ENCODE measurements at places on chromosomes 2 and 18.

- no peak for DNase-seq
- no peak overlapping the region for H3K4me3 ChIP-seq
- H3K27ac ChIP-seq: no peak overlapping the region
- no peaks in the 10 kb centered on the region for H3K27me3 ChIP-seq
- H3K36me3 ChIP-seq: no peaks in the 10 kb centered on the region
These were observed 104.9 kb downstream of the MYO3B start for GRCh38 chr2:170282851-170283250.

- DNase-seq: no peak
- no peaks in the 10 kb centered on the region for H3K4me1 ChIP-seq
- no peaks in the 10 kb centered on the region for H3K27me3 ChIP-seq
- no peaks in the 10 kb centered on the region for H3K36me3 ChIP-seq
- no peak overlapping the region for H3K27ac ChIP-seq
- H3K4me3 ChIP-seq: no peak overlapping the region
These were observed 29.2 kb upstream of the UXS1 start for GRCh38 chr2:106223347-106223746.

DNA sequence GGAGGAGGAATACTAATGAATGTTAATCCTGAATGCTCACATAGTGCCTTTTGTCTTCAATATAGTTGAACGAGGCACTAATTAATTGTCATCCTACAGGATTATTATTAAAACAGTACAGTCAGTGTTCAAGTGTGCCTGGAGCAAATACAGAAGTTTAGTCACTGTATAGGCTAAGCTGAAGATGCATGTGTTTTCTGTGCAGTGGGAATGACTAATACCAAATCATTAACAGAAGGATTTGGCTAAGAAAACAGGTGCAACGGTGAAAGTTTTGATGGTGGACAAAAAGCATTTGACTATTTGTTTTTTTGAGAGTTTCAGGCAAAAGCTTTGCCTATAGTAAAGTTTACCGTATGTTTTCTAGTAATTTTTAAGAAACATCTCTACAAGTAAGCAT is 62.8 kb downstream of the DCC start:
- no peaks in the 10 kb centered on the region for H3K36me3 ChIP-seq
- H3K27ac ChIP-seq: no peak overlapping the region
- H3K27me3 ChIP-seq: no peaks in the 10 kb centered on the region
- no peak overlapping the region for H3K4me3 ChIP-seq
- no peaks in the 10 kb centered on the region for H3K4me1 ChIP-seq

DNA sequence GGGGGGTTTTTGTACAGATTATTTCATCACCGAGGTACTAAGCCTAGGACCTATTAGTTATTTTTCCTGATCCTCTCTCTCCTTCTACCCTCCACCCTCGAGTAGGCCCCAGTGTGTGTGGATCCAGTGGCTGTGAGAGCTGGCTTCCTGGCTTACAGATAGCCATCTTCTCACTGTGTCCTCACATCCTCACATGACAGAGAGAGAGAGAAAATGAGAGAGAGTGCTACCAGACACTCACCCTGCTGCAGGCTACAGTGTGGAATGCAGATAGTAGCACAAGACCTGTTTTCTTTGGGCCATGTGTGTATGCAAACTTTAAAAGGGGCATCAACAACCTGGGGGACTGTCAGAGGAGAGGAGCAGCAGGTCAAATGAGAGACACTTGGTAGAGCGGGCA is 9.5 kb downstream of the KCNK3 start:
- H3K4me3 ChIP-seq: no peak overlapping the region
- H3K4me1 ChIP-seq: peaks cover 17% of the 10 kb centered on the region
- H3K27ac ChIP-seq: no peak overlapping the region
- no peak for DNase-seq
- H3K27me3 ChIP-seq: no peaks in the 10 kb centered on the region

GRCh38 chr2:241099246-241099645 is 2.8 kb downstream of the MTERF4 start:
- no peak overlapping the region for H3K27ac ChIP-seq
- no peaks in the 10 kb centered on the region for H3K27me3 ChIP-seq
- no peak for DNase-seq
- H3K4me3 ChIP-seq: no peak overlapping the region

DNA sequence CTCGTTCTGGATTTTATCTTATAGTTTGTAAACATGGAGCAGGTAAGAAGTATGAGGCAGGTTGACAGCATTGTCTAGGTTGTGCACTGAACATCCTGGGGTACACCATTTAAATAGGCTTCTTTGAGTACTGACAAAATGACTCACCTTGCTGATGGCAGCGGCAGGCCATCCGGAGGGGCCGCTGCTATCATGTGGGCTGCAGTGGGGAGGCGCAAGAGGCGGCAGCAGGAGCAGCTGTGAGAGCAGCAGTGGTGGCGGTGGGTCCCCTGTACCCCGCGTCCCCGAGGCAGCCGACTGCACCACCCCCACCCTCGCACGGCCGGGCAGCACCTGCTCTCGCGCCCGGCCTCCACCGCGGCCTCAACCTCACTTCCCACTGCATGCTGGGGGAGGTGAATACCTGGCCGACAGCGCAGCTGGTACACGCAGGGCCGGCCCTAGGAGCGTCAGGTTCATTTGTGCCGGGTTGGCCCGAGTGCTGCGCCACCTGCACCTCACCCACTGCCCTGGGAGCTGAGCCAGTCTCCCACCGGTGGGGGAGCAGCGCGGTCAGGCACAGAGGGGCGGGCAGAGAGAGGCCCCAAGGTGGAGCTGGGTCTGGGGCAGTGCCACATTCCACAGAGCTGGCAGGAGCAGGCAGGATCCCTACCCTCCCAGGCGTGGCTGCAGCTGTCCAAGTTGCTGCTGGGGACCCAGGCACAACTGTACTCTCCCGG is 154.5 kb upstream of the RBMS1 start:
- H3K36me3 ChIP-seq: no peaks in the 10 kb centered on the region
- H3K4me1 ChIP-seq: peaks cover 10% of the 10 kb centered on the region
- H3K27ac ChIP-seq: no peak overlapping the region
- DNase-seq: no peak

DNA sequence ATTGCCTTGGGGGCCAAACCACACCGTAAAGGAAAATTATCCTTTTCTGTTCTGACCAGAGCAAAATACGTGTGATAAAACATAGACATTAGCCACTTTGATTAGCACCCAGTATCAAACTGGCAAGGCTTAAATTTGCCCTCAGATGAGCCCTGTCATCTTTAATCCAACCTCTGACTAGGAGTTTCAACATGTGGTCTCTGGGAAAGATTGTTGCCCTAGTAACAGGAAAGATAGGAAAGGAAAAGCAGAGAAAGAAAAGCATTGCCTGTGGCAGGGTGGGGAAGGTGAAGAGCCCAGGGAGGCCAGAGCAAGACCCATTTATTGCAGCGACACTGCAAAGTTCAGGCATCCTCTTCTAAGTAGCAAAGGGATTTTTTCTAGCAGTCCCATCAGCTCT is 181.5 kb upstream of the SCN7A start:
- DNase-seq: no peak
- no peaks in the 10 kb centered on the region for H3K4me1 ChIP-seq
- H3K27me3 ChIP-seq: no peaks in the 10 kb centered on the region
- no peak overlapping the region for H3K27ac ChIP-seq
- H3K36me3 ChIP-seq: no peaks in the 10 kb centered on the region
- no peak overlapping the region for H3K4me3 ChIP-seq
